ENCODE measurements at places on chromosomes 11 and 22. TPM values are rescaled to one million over a fixed set of nuclear protein-coding genes. Genes with fewer than 3 reads are reported as not detected.
A peak's percentile ranks its signal among the peaks of the same experiment; 100 is the strongest.

DNA sequence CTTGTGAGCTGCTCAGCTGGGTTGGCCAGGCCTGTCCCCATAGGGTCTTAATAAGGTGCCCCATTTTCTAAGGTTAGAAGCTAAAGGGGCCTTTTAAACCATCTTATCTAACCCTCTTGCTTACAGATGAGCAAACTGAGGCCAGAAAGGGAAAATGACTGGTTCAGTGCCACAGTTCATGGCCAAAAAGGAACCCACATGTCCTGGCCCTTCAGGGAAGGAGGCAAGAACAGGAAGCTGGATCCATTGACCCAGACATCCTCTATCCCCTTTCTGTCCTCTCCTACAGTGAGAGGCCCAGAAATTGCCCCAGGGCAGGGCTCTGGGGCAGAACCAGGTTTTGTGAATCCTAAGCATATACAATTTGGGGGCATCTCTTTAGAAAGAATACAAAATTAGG is 10.0 kb downstream of the PRG3 start:
- no peak for DNase-seq

PLEKHA7 gene
- 30.4 TPM for total RNA-seq

TSPO gene
- 225 TPM for total RNA-seq

DNA sequence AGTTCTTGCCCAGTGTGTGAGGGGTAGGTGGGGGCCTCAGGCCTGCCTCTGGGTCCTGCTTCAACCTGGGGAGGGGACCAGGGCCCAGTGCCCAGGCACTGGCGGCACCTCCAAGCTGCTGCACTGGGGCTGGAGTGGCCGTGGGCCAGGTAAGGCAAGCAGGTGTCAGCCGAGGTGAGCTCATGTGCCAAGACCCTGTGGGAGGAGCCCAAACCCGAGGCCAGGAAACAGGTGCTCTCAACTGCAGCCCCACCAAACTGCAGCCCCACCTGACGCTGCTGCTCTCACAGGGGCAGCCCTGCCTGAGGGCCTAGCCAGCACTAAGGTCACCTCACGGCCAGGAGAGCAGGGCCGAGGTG is 18.1 kb upstream of the GNB1L start:
- peak; percentile 68 for DNase-seq

- no peak for DNase-seq
These were observed 11.9 kb downstream of the MICALL1 start for GRCh38 chr22:37917874-37918548.

ARHGAP8 gene
- 15.2 TPM for total RNA-seq

GRCh38 chr11:73236854-73237253 is 18.8 kb downstream of the P2RY2 start:
- DNase-seq, result peak; percentile 50

OR5P2 gene
- not detected for total RNA-seq

DNA sequence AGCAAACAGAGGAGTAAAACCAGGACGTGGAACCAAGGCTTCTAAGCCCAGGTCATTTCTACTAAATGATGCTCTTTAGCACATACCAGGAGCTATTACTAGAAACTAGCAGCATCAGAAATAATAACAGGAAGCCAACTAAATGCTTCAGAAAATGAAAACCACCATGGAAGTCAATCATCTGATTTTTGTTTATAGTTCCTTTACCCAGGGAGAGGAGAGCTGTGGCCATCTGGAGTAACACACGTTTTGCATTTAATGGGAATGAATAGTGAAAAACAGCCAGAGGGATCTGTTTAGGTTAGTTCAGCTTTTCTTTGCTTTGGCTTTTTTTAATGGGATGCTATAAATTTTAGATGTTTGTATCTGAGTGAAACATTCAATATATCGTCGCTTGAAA is 250.7 kb upstream of the ARHGAP20 start:
- no peak for DNase-seq

DNA sequence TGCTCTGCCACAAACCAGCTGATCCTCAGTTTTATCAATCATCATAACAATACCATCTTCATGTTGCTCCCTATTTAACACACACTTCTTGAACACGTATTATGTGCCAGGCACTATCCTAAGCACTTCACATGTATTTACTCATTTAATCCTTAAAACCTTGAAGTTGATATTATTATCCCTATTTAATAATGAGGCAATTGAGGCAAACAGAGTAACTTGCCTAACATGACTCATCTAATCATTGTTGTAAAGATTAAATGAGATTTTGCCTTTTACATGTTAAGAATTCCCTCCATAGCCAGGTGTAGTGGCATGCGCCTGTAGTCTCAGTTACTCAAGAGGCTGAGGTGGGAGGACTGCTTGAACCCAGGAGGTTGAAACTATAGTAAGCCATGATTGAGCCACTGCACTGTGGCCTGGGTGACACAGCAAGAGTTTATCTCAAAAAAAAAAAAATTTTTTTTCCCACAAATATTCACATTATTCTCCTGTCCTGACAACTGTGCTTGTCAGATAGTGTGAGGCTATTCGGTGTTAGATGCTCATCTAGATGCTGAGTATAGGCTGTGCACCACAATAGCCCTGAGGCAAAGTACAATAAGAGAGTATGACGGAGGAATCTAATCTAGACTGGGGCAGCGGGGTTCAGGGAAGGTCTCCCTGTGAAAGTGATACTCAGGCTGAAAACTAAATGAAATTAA is 13.4 kb downstream of the CKAP5 start:
- DNase-seq, result no peak

DNA sequence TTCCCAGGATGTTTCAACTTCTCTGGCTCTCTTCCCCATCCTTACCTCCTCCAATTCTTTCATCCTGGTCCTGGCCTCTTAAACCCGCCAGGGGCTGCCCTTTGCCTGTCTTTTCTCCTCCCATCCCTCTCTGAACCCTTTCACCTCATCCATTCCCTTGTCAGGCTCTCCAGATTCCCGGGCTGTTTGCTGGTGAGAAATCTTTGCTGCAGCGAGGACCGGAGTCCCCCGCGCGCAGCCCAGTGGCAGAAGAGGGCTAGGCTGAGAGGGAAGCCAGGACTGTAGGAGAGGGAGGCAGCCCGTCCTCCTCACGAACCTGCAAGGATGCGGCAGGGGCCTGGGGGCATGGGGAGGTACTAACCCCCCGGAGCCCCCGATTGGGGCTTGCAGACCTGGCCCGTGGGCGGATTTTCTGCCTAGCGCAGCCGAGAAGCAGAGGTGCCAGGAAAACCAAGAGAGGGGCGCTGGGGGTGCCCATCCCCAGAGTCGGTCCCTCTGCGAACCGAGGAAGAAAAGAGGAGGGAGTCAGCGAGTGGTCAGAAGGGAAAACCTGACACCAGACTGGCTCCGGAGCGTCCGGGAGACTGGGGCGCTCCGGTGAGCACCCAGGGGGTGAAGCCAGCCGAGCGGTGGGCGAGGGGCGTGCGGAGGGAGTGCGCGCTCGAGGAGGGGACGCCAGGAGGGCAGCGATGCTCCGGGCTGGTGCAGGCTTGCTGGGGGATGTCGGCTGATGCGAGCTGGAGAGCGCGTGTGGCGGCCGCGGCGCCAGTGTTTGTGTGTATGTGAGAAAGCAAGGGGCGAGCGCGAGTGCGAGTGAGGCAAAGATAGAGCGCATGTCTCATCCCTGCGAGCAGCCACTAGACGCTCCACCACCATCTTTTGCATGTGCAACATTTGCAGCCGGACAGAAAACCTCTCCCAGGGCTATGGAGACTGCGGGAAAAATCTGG is at the start of gene GRIA4:
Gene GRIA4 (plus strand): TSS at position 242 of the 950 bp plus-strand sequence. CDS start 925 bp downstream, outside the sequence.
- peak; percentile 34 for DNase-seq

GRCh38 chr11:57085611-57086010 is 96.1 kb upstream of the LRRC55 start:
- no peak for DNase-seq

- DNase-seq, result peak; percentile 24
These were observed 28.3 kb downstream of the GRIK4 start for GRCh38 chr11:120539667-120540369.

DNA sequence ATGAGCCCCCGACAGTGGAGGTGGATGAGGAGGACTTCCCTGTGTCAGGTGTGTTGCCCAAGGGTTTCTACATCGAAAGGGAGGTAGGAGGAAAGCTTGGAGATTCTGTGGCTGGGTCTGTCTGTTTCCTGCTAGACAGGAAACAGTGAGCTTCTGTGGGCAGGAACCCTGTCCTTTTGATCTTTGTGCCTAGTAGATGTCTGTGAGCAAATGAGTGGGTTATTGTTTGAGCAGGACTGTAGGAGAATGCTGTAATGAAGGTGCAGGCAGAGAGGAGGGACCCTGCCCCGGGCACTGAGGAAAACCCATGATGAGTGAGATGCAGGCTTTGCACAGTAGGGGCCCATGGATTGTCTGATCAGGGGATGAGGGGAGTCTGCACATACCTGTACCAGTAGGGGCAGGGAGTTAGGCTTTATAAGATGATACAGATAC is 14.0 kb downstream of the USP35 start:
- DNase-seq, result no peak

GRCh38 chr11:66835768-66836405 is 7.4 kb upstream of the RCE1 start:
- DNase-seq, result no peak

DNA sequence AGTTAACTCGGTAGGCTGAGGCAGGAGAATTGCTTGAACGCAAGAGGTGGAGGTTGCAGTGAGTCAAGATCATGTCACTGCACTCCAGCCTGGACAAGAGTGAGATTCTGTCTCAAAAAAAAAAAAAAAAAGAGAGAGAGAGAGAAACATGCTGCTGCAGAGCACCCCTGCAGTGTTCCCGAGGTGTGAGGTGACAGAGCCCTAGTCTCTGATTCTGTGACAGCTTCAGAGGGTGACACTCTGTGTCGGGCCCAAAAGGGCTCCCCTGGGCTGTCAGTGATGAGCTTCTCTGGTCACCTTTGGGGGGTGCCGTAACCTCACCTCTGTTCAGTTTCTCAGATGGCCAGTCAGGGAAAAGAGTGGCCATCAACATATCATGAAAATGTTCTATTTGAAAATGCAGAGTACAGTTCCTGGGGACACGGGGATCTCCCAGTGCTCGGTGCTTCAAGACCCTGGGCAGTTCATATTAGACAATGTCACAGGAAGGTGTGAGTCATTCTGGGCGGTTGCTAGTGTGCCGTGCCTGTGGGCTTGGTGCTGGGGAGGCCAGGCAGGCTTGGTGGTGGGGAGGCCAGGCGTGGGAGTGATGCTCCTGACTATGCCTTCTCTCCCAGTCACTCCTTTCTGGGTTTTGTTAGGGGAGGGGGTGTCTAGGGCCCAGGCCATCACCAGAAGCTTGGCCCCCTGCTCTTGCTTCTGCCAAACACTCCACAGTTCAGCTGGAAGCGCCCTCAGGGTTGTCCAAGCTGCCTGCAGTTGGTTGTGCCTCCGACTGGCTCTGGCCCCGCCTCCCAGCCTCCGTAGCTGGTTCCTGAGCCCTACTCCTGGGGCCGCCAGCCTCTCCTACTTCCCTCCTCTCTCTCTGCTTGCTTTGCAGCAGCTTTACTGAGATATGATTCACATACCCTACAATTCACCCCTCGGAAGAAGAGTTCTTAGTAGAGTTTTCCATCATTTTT is 52.5 kb upstream of the CLDN5 start:
- no peak for DNase-seq

CHRNA10 gene
- total RNA-seq, result 3.0 TPM

DNA sequence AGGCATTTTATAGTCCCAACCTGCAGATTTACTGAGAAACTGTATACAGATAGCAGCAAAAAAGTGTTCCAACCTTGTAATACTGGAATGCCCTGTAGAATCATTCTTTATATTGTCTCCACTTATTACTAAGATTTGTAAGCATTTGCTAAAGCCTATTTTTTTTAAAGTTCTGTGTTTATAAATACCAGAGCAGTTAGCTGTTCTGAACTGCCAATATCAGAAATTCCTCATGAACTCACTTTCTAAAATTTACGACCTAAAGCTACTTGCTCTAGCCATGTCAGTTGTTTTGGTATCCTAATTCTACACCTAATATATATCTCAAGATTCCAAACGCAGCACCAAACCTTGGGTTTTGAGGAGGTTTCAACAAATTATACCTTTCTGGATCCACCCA is 103.2 kb downstream of the C11orf65 start:
- no peak for DNase-seq

HEPHL1 gene
- total RNA-seq, result not detected

DNA sequence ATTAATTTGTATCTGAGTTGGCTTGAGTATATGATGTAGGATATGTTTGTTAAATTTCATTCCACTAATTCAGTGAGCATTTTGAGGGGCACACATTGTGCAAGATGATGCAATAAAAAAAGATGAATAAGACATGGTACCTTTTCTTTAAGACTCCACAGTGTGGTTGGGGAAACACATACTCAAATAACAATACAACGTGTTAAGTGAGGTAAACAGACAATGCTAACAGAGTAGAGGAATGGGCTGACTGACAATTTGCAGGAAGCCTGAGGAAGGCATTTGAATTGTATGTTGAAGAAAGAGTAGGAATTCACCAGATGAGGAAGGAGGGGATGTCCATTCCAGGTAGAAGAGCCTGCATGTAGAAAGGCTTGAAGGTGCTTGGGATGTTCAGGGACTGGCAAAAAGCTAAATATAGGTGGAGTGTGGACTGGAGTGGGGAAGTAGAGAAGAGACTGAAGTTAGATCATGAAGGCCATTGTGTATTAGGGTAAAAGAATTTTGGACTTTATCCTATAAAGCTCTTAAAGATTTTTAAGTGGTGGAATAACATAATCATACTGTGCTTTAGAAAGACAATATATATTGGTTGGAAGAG is 6.8 kb downstream of the RNF169 start:
- no peak for DNase-seq

DNA sequence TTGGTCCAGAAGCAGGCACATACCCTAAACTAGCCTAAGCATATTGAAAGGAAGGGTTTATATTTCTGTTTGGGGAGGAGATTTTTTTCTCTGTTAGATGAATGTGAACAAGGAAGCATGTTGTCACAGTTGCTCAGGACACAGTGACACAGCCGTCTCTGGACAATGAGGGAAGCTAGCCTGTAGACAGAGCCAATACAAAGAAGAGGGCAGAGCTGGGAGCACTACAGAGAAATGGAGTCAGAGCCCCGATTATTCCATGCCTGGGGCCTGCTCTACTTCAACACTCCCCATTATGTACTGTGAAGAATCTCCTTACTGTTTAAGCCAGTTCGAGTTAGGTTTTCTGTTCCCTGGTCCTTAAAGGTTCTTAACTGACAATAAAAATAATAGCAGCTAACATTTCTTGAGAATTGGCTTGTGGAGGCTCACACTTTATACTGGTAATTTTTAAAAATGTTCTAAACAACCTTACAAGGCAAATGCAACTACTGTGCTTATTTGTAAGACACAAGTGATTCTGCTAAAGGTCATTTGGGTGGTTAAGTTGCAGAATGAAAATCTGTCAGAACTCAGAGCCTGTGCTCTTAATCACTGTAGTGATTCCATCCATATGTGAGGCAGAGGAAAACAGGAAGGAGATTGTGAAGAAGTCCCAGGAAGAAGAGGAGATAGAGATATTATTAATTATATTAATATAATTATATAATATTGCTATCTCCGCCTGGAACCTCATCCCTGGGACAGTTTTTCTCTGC is 58.8 kb upstream of the RRAS2 start:
- no peak for DNase-seq

C11orf97 gene
- total RNA-seq, result not detected

SMC1B gene
- not detected for total RNA-seq

SCGB1A1 gene
- not detected for total RNA-seq

TREH gene
- 2.0 TPM for total RNA-seq

- peak; percentile 73 for DNase-seq
These were observed 8.8 kb upstream of the DNAL4 start for GRCh38 chr22:38802671-38803121.

All from body of pancreas (tissue), 4 donors.